ENCODE measurements at places on chromosomes 3 and 15.

- DNase-seq, result no peak
Observed at GRCh38 chr3:31968927-31969418, 12.1 kb downstream of the OSBPL10 start.

GRCh38 chr3:177676947-177677587 is 479.8 kb upstream of the TBL1XR1 start:
- no peak for DNase-seq

DNA sequence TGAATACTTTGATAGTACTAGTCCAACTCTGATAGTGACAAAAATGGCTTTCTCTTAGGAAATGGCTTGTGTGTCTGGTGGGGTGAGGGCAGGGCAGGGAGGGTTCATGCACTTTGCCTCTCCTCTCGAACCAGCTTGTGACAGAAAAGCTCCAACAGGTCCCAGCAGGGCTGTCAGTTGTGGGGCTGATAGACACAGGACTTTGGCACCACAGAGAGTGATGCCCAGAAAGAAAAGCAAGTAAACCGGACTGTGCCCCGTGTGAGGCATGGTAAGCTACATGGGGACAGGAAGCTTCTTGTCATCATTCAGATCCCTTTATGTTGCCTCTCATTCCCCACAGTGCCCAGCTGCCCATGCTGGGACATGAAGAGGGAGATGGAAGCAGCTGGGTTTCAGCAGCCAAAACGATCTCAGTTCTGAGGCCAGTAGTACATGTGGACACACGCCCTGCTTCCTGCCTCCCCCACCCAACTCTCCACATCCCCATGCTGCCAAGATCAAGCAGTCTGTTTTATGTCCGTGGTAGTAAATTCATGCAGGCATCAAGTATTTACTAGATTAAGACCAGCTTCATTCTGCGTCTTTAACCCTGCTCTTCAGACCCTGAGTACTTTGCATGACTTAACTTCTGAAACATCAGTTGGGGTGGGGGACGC is 29.7 kb upstream of the LIPC start:
- no peak for DNase-seq

- no peak for DNase-seq
Observed at GRCh38 chr15:37586976-37587375, 347.5 kb upstream of the TMCO5A start.

DNA sequence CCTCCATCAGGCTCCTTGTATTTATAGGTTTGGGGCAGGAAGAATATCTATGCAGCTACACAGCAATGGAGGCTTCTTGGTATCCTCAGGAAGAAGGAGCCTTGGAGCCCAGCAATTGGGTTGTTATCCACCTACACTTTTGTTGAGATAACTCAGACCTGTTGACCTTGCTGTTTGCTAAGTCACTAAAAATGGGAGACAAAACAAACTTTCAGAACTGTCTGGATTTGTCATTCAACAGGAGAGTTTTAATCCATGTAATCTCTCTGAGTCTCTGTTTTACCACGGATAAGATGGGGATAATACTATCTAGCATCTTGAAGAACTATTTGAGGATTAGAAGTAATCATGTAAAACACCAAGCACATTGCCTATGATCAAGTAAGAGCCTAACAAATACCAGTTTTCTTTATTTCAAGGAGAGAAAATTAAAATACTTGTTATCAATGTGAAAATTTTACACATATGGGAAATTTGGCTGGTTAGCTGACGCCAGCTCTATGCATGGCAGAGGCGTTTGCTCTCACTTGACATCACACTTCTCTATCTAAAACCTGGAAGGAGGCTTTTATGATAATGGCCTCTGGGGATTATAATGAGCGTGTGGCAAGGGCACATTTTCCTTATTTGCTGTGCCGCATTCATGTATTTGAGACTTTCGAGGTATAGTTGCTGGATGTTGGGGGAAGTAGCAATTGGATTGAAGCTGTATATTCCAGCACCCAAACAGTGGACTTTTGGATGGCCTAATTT is 215.6 kb downstream of the PDCD6IP start:
- DNase-seq, result no peak

GRCh38 chr3:124296406-124296805 is 304.5 kb upstream of the ROPN1 start:
- DNase-seq, result no peak

- no peak for DNase-seq
Observed at GRCh38 chr15:40151991-40152390, 8.9 kb upstream of the BUB1B start.

DNA sequence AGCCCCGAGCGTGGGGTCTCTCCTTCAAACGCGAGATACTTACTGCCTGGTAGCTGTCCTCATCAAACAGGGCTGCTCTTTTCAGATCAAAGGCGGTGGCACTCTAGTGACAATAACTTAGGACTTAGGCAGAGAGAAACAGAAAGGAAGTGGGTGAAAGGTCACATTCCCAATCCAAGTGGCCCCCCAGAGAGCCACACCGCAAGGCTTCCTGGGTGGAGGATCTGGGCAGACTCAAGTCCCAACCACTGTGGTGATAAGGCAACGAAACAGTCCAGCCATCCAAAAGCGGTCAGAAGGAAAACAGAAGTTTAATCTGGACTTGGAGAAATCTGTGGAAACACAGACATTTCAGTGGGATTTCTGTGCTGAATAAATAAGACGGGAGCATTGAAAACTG is 227.2 kb downstream of the ADAMTS17 start:
- no peak for DNase-seq

DNA sequence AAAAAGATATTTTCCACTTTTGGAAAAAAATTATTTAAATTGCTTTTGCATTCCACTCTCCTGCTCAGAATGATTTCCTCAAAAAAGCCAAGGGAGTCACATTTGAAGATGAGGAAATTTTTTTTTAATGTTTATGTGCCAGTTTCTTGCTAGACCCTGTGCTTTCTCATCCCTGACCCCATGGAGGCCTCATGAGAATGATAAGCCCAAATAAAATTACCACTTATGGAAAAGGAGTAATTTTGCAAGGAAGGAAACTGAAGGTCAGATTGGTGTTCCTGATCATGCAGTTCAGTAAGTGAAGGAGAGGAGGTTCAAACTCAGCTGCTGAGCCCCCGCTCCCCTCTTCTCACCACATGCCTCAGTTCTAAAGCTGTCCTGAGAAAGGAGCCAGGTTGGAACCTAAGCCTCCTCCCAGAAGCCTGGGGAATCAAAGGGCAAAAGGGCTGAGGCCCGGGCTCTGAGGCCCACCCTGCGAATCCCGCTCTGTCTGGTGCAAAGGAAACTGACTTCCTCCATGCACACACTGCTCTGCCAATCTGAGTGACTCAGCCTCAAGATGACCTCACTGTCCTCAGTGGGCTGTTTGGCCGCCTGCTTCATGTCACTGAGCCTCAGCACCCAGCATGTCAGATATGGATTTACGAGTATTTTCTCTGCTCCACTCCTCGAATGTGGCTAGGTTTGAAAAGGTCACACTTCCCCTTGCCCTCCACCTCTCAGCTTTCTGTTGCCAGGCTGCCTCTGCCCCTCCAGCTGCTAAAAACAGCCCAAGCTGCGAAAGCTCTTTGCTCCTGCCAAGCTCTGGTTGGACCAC is 56.9 kb upstream of the FLNB start:
- no peak for DNase-seq

GRCh38 chr3:100516838-100517237 is 24.4 kb downstream of the TMEM45A start:
- DNase-seq, result no peak

DNA sequence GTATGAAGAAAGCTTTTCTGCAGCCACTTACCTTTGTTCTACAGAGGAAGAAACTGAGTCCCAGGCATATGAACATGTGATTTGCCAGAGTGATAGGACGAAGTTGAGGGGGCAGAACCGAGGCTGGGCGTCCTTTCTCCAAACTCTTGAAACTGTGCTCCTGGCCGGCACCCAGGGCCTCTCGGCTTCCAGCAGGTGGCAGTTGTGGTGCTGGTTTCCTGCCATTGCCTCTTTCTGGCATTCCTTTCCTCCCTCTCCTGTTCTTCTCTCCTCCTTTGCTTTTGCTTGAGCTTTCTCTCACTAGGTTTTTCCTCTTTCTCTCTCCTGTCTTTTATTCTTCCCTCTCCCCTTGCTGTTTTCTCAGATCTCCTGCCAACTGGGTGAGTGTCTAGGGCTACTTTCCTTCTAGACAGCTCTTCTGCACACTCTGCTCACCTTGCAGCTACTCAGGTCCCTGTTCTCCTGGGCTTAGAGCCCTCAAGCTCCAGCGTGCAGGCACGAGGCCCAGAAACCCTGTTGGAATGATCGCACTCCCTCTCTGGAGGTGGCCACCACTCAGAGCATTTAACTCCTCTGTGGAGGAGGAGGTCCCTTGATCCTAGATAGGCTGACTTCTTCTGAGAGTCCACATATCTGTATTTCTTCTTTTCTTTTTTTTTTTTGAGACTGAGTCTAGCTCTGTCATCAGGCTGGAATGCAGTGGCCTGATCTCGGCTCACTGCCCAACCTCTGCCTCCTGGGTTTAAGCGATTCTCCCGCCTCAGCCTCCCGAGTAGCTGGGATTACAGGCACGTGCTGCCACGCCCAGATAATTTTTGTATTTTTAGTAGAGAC is 26.2 kb downstream of the TRAK1 start:
- DNase-seq, result no peak

GRCh38 chr3:106261396-106261795 is 392.6 kb upstream of the CBLB start:
- no peak for DNase-seq

GRCh38 chr15:77959432-77959879 is 118.1 kb downstream of the TBC1D2B start:
- DNase-seq, result peak; percentile 1

DNA sequence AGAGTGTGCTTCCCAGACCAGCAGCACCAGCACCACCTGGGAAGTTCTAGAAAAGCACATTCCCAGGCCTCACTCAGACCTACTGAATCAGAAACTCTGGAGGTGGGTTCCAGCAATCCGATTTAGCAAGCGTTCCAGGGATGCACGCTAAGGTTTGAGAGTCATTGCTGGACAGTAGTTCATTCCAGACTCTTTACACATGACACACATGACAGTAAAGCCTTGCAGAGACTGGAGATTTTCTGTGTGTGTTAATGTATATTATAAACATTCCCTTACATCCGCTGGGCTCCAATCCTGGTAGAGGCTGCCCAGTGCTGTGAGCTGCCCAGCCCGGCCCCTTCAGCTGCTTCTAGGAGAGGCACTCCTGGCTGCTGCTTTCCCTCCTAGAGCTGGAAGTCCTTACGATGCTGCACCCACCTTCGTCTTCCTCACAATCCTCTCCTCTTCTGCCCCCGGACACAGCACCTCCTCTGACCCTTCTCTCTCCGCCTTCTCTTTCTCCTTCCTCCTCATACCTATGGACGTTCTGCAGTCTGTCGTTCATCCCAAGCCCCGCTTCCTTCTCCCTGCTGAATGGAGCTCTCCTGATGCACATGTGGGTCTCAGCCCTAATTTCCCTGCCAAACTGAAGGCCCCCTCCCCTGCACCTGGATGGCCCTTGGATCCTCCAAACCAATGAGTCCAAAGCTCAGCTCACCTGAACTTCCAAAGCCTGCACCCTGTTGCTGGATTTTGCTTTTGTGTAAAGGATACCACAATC is 44.4 kb downstream of the ITGA11 start:
- no peak for DNase-seq

GRCh38 chr15:42065033-42065432 is 29.3 kb downstream of the PLA2G4D start:
- DNase-seq, result no peak

- no peak for DNase-seq
Observed at GRCh38 chr3:50224639-50225038, 11.4 kb upstream of the GNAI2 start.

DNA sequence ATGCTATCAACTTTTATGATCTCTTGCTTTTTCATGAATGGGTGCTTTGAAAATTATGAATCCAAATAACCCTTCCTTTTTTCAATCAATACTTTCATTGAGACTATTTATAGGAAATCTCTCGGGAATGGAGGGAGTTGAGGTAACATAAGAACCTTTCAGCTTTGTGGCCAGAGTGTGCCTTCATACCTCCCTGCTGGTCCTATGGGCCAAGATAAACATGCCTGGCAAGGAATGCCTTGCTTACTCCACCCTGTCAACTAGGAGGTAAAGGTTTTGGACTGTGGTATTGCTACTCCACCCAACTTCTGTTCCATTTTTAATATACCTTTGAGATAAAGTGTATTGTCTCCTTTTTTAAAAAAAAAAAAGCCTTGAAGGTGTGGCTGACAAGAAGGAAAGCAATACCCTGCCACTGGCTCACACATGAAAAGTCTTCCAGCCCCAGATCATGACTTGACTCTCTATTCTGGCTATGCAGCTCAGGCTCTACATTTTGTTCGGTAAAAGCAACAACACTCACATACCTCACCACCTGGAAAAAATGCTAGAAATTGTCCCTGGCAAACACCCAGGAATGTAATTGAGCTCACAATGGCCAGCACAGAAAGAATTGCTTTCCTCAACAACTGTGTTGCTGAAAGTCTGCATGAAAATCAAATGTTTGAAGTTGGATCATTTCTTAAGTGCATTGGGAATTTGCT is 35.8 kb downstream of the COL8A1 start:
- no peak for DNase-seq

GRCh38 chr3:153619268-153619667 is 457.2 kb downstream of the RAP2B start:
- no peak for DNase-seq

- no peak for DNase-seq
Observed at GRCh38 chr3:15795651-15796308, 2.0 kb downstream of the ANKRD28 start.

DNA sequence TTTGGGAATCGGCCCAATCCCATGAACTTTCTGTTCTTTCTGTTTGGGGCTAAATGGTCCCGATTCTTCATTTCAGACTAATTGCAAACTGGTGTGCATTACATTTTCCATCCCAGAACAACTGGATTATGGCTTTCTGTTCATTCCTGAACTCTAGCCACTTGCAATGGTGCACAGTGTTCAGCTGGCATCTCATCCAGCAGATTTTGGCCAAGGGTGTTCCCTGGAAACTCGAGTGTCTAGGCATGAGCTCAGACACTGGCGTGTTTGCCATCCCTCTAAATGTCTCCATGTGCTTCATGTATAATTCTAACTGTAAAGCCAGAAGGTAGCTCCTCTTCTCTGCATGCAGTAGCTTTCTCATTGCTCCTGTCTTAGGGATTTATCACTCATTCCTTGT is 97.1 kb upstream of the MYZAP start:
- no peak for DNase-seq

- no peak for DNase-seq
Observed at GRCh38 chr15:31295658-31296057, 31.0 kb upstream of the KLF13 start.

DNA sequence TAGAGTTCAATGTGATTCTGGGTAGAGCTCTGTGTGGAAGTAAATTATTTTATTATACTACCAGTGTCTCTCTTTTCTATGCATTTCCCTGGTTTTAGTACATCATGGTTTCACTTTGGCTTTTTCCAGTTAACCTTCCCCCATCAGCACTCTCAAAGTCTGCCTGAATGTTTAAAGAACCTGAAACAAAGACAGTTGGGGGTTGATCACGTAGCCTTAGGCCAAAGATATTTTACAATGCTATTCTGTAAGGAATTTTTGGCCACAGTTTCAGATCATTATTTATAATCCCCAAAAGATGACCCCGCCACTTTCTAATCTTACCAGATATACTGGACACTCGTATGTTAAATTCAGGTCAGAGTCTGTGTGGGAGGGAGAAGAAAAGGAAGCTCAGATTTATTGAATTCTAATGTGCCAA is 156.3 kb upstream of the TMC3 start:
- no peak for DNase-seq

GRCh38 chr3:132587401-132587800 is 9.7 kb upstream of the ACKR4 start:
- no peak for DNase-seq

- peak; percentile 87 for DNase-seq
Observed at GRCh38 chr3:23735535-23736326, 70.0 kb upstream of the UBE2E1 start.

- DNase-seq, result peak; percentile 11
Observed at GRCh38 chr15:76566276-76566675, 229.7 kb downstream of the ISL2 start.

- no peak for DNase-seq
Observed at GRCh38 chr3:13501958-13502790, 22.1 kb downstream of the HDAC11 start.

Data from NCI-H446 treated with DMSO at 0.1 percent for 48 hours (cell line).